Activated T-cell treated with anti-CD3 and anti-CD28 coated beads for 48 hours (primary cell): ENCODE measurements at places on chromosomes 2 and 18.
A peak's percentile ranks its signal among the peaks of the same experiment; 100 is the strongest.

GRCh38 chr2:12543978-12544558, 172.7 kb upstream of the TRIB2 start:
- no peak for DNase-seq

DNA sequence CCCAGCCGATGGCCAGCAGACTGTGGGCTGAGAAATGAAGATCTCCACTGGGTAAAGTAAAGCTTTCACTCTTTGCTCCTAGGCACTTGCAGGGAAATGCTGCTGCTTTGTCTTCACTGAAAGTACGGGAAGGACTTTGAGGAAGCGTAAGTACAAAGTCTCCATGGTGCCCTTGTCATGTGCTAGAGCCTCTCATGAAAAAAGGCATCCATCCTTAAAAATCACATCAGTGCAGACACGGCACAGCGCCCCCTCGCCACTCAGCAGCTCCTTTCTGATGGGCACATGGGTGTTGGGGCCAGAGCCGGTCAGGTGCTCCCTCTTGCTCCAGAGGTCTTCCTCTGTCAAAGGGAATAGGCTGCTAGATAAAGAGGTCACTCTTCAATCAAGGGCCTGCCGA, 109.0 kb upstream of the STPG4 start:
- DNase-seq: no peak

DNA sequence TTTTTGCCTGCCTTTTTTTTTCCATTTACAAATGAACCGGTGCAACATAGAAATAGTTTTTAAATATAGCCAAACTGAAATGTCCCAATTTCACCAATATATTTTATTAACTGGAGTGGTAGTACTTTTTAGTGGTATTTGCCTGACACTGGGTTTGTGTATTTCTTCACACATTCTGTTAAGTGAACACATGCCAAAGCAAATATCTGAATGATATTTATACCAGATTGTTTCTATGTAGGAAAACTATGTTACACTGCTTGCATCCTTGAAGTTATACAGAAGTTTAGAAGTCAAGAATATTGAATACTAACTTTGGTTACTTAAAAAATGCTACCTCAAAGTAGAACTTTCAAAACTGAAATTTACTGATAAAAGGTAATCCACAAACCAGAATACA, 19.4 kb upstream of the ITPRID2 start:
- DNase-seq: no peak

- no peak for DNase-seq
Observed at GRCh38 chr2:227098162-227098515, 65.9 kb downstream of the COL4A4 start.

GRCh38 chr18:75211002-75211621, 515 bp downstream of the TSHZ1 start:
- DNase-seq: no peak

DNA sequence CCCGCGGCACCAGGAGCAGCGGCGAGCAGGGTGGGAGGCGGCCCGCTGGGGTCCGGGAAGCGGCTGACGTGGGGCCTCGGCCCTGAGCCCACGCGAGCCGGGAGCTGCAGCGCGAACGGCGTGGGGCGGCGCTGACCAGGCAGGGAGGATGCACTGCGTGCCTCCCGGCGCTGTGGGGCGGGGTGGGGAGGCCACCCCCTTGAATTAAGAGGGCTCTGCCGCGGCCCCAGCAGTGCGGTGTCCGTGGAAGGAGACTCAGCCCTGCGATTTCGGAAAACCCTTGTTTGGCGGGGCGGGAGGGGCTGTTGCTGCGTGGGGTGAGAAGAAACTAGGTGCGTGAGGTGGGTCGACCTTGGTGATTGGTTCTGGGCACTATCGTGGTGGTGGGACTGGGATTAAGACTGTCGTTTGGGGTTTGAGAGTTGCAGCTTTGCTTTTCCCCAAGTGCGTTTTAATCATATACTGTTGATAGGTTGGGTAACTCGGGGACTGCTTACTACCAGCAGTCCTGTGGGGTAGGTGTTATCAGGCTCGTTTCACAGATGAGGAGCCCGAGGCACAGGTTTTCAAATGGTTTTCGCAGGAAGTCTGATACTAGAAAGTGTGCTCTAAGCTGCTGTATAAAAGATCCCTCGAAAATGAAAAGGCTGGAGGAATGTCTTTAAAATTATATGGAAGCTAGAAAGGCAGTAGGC, 722 bp downstream of the ACSL3 start:
- peak; percentile 24 for DNase-seq
